ENCODE measurements at places on chromosomes 6 and 20.

DNA sequence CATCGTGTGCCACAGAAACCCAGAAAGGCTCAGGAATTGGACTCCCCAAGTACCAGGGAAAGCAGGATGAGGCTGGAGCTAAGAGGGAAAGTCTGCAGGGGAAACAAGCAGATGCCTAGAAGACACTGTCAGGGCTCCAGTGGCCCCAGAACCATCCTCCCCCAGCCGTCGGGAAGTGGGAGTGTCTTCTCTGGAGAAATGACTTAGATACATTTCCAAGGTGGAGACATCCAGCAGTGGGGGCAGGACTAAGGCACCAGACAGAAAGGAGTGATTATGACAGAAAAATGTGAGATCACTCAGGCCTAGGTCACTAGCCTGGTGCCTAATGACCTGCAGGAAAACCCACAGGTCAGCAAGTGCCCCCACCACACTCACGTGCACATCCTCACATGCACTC is 36.0 kb upstream of the VSX1 start:
- peak; percentile 8 for DNase-seq

DNA sequence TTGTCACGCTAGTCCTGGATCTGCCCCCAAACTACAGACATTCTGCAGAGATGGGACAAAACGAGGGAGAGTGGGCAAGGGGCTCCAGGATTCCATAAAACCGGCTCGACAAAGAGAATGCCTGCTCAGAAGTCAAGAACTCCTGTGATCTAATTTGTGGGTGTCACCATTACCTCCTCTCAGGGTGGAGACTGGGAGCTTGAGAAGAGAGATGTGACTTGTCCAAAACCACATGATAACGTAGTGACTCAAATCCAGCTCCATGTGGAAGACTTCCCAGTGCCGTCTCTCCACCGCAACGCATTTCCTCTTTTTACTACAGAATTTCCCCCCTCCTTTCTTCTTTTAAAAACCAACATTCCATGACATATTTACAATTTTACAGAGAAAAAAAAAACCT is 44.3 kb downstream of the TRERF1 start:
- DNase-seq, result peak; percentile 88

- DNase-seq, result no peak
Measured at GRCh38 chr20:53599910-53600632, 6.4 kb upstream of the ZNF217 start.

GRCh38 chr20:45181639-45182038 is 6.9 kb downstream of the PI3 start:
- DNase-seq, result peak; percentile 62

GRCh38 chr6:37170273-37171200 is 585 bp downstream of the PIM1 start:
- DNase-seq, result no peak

DNA sequence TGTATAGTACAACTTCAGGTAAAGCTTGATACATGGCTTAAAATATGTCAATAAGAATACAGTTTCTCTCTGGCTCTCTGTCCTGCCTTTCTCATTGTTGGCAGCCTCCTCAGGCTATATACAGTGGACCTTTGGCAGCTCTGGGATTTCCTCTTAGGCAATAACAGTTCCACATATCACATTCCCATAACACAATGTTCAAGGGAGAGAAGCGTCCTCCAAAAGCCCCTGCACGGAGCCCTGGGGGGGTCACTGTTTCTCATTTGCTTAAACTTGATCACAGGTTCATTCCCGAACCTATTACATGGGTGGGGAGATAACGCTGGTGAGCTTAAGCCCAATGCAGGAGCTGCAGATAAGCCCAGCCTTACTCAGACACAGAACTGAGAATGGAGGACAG is 4.4 kb upstream of the FLRT3 start:
- no peak for DNase-seq

DNA sequence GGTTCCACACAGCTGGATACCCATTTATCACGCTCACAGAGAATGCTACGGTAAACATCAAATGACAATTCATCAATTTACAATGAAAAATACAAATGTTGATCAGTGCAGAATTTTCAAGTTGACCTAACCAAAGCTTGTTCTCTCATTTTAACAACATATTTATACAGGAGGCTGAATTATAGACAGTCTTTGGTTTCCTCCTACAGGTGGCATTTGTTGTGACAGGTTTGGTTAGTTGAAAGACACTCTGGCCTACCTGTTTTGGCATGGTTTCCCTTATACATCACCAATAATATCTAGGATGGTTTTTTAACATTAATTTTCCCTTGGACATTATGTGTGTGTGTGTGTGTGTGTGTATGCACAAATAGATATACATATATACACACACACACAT is 642.5 kb upstream of the MMS22L start:
- no peak for DNase-seq

GRCh38 chr6:610882-611281 is 46.0 kb downstream of the HUS1B start:
- no peak for DNase-seq

- DNase-seq, result no peak
Measured at GRCh38 chr6:49328051-49328744, 134.9 kb downstream of the MMUT start.

GRCh38 chr20:4887586-4887985 is 113.7 kb downstream of the SLC23A2 start:
- no peak for DNase-seq

DNA sequence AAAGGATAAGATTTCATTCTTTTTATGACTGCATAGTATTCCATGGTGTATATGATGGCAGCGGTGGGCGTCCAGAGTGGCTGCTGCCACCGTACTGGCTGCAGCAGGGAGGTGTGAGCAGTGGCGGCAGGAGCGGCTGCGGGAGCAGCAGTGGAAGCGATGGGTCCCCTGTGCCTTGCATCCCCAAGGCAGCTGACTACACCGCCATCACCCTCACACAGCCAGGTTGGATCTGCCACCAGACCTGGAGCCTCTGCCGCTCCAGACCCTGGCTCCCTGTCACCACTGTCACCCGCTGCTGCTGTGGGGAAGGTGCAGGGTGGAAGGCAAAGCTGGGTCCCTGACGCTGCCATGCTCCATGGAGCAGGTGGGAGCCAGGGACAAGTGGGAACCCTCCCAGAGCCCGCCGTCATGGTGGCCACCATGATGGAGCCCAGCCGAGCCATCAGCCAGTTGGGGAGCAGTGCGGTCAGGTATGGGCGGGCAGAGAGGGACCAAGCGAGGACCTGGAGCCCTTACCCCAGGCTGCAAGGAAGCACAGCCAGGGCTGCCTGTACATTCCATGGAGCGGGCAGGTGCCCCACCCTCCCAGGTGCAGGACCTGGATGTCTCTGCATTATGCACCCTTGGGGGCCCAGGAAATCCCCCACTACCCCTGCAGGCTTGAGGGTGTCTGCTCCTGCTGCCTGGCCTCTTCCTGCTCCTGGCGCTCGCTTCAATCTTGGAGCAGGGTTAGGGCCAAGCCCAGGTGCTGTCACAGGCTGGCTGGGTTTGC is 226.1 kb downstream of the OTOR start:
- DNase-seq, result no peak

GRCh38 chr6:109263873-109264700 is 118.2 kb downstream of the CD164 start:
- no peak for DNase-seq

DNA sequence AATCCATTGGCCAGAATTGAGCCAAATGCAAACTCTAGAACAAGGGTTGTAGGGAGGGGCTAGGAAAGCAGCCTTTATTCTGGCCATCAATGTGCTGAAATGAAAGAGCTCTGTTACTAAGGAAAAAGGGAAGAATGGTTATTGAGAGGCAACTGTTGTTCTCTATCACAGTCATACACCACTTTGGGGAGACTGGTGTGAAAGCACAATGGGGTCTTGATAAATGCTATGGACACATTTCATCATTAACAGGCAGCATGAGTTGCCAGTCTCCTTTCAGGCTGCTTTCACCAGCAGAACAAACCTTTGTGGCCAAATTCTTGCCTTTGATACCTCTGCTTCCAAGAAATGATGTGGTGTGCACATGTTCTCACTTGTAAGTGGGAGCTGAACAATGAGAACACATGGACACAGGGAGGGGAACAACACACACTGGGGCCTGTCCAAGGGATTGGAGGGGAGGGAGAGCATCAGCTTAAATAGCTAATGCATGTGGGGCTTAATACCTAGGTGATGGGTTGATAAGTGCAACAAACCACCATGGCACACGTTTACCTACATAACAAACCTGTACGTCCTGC is 86.2 kb downstream of the CDS2 start:
- no peak for DNase-seq

- DNase-seq, result peak; percentile 29
Measured at GRCh38 chr6:138007014-138007472, 100.2 kb downstream of the PERP start.

- DNase-seq, result peak; percentile 35
Measured at GRCh38 chr20:48722737-48723191, 105.0 kb downstream of the PREX1 start.

GRCh38 chr6:114100215-114100994 is 129.5 kb upstream of the HDAC2 start:
- DNase-seq, result peak; percentile 47

DNA sequence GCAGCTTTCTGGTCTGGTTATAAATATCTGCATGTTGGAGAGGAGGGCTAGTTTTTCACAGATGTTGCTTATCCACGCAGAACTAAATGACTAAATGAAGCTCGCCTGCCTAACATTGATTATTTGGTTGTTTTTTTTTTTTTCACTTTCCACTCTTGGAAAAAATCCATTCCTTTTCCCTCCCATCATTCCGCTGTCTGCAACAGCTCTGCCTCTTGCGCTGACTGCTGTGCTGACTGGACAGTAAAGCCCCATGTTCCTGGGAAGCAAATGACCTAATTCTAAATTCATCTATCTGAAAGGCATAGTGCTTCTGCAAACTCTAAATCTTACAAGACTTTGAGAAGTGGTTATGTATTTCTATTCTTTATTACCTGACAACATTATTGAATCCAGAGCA is 255.5 kb upstream of the PLN start:
- no peak for DNase-seq

- peak; percentile 52 for DNase-seq
Measured at GRCh38 chr20:36950414-36951197, 902 bp downstream of the SAMHD1 start.

DNA sequence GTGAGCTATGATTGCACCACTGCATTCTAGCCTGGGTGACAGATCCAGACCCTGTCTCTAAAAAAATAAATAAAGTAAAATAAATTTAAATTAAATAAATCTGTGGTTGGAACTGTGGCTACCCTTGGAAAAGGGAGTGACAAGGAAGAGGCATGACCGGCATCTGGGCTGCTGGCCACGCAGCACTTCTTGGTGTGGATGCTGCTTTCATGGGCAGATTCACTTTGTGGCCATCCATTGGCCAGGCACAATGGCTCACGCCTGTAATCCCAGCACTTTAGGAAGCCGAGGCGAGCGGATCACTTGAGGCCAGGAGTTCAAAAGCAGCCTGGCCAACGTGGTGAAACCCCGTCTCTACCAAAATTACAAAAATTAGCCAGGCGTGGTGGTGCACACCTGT is 16.1 kb downstream of the EBF4 start:
- no peak for DNase-seq

- no peak for DNase-seq
Measured at GRCh38 chr6:40343877-40344565, 243.1 kb downstream of the LRFN2 start.

- DNase-seq, result no peak
Measured at GRCh38 chr20:46985250-46985649, 90.6 kb downstream of the EYA2 start.
